Urinary bladder (tissue), 4 donors: ENCODE measurements at places on chromosomes 1 and 21. TPM values are rescaled to one million over a fixed set of nuclear protein-coding genes. Genes with fewer than 3 reads are reported as not detected.

Gene VHLL
- not detected for total RNA-seq

Gene NKAIN1
- 1.1 TPM for total RNA-seq

Gene MMP23B
- 45.6 TPM for total RNA-seq

Gene DYNLT4
- not detected for total RNA-seq
